ENCODE measurements at places on chromosomes 13 and 19.

DNA sequence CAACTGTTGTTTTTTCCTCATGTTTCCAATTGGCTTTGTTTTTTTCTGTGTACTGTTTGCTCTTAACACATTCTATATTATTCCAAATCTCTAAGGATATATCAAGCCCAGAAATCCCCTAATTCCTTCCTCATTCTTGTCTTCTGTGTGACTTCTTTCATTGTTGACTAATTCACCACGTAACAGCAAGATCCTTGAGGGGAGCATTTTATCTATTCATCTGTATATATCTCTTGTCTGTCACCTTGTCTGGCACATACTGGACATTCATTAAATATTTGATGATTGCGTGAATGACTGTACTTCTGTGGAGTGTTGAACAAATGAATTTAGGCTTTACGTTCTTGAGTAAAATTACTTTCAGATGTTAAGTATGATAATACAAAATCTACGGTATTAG, 44.8 kb upstream of the OLFM4 start:
- no peak for DNase-seq

DNA sequence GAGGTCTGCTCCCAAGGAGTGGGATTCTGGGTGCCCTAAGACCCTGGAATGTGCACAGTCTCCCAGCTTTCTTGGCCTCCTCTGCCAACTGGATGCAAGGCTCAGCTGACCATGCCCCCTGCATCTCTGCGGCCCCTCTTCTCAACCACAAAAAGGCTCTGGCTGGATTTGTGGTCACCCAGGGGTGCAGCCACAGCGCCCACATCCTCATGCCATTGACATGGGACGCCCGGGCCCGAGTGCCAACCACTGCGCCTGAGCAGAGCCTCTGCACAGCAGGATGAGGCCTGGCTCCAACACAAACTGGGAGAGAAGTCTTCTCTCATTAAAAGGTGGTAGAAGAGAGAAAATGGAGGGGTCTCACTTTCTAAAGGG, 103.5 kb downstream of the FOXO1 start:
- no peak for DNase-seq

- peak; percentile 93 for DNase-seq
These were observed 37.7 kb downstream of the LHFPL6 start for GRCh38 chr13:39565036-39565949.

GRCh38 chr19:2619076-2619475, 83.4 kb downstream of the GNG7 start:
- no peak for DNase-seq

- DNase-seq: no peak
These were observed 65.1 kb upstream of the ITM2B start for GRCh38 chr13:48167866-48168265.

DNA sequence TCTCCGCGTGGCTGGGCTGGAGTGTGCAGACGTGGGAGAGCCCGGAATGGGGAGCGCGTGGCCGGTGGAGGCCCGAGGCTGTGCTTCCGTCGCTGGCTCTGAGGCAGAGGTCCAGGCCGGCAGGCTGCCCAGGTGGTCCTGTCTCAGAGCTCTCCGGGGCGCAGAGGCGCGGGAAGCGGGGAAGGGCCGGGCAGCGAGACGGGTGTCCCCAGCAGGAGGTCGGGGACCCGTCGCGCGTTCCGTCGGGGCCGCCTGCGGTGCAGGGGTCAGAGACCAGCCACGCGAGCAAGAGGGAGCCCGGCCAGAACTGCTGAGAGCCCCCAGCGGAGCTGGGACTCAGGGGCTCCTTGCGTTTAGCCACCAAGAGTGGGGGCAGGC, 1.3 kb upstream of the C1QTNF9 start:
- no peak for DNase-seq

DNA sequence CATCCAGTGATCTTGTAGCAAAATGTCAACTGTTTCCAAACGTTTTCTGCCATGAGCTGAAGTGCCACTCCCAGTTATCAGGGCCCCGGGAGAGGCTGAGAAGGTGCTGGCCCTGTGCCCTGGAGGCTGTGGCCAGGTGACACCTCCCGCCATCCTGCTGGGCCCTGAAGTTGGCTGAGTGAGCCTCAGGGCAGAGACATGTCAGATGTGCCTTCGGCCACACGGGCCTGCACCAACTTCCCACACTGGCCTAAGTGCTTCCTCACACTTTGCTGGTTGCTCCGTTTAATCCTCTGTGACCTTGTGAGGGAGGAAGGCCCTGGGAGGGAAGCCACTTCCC, 4.8 kb downstream of the ADPRHL1 start:
- no peak for DNase-seq

DNA sequence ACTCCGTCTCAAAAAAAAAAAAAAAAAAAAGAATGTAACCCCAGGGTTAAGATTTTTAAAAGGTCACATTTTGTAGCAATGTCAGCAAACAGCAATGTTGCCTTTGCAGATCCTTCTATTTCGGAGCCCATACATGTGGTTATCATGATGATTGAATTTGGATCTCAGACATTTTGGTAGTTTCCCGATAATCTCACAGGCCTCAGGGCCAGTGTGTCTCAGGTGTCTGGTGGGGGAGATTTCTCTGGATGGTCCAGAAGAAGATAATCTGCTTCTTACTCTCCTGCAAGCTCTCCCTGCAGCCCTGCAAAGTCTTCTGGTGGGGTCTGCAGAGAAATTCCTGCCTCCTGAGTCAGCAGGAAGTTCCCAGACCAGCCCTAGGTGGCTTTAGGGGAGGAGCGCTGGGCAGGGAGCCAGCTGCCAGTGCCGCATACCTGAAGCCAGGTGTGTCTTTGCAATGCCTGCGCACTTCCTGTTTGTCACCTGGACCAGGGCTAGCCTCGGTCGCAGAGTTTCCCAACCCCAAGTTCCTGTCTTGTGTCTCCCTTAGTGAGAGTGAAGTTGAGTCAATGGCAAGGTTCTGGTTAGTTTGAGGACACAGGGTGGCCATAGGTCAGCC, 1.4 kb downstream of the SH2D3A start:
- no peak for DNase-seq
